ENCODE measurements at places on chromosomes 11 and 22. TPM values are rescaled to one million over a fixed set of nuclear protein-coding genes. Genes with fewer than 3 reads are reported as not detected.

FADD gene
- total RNA-seq = 31.8 TPM

SLC22A8 gene
- not detected for total RNA-seq

KCNE3 gene
- not detected for total RNA-seq

SHISAL1 gene
- total RNA-seq = not detected

ZC3H12C gene
- total RNA-seq = 0.69 TPM

PANX3 gene
- not detected for total RNA-seq

RTCB gene
- 87.0 TPM for total RNA-seq

MIAT gene
- total RNA-seq = 58.7 TPM

KRTAP5-9 gene
- 0.27 TPM for total RNA-seq

PKDREJ gene
- not detected for total RNA-seq

MUS81 gene
- total RNA-seq = 69.8 TPM

DRD4 gene
- total RNA-seq = 0.21 TPM

MAJIN gene
- 0.21 TPM for total RNA-seq

Data from activated CD4-positive, alpha-beta memory T cell treated with anti-CD3 and anti-CD28 coated beads for 36 hours (primary cell).